ENCODE measurements at places on chromosomes 5 and 9.

DNA sequence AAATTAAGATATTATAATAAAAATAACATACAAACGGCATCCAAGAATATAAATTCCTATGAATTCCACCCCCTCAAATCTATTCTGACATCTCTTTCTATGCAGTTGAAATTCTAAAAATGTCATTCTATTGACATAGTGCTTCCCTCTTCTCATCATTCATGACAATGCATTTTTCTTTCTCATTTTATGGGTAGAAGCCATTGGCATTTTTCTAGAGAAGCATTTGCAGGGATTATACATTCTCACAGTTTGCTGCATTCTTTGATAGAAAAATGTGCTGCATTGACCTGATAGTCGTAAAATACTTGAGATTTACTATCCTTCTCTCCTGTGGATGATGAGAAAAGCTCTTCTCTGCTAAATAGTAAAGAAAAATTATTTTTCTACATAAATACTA lies 760.9 kb upstream of the ACO1 start:
- DNase-seq = no peak

- peak; percentile 26 for DNase-seq
Measured at GRCh38 chr5:171207256-171207847, 101.7 kb upstream of the TLX3 start.

DNA sequence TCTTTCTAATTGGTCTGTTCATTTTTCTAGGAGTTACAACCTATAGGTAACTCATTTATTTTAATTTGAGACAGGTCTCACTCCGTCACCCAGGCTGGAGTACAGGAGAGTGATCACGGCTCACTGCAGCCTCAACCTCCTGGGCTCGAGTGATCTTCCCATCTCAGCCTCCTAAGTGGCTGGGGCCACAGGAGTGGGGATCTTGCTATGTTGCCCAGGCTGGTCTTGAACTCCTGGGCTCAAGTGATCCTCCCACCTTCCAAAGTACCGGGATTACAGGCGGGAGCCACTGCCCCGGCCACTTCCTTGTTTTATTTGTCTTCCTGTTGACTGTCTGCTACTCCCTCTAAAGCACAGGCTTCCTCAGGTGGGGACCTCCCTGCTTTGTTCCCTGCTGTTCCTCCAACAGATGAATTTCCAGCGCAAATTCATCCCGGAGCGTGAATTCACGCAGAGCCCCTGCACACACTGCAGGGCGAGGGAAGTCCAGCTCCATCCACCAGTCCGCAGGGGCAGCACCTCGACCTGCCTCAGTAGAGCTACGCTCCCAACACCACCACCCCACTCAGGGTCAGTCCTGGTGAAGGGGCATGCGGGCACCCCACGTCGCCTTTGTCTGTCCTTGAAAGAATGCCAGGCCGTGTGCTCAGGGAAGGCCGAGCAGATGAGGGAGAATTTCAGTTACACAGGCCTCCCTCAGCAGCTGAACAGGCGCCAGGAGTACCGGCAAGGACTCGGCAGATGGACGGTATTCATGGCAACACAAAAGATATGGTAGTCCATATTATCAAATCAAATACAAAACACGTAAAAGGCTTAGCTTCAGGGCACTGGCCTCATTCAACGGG lies 6.3 kb downstream of the QSOX2 start:
- DNase-seq = no peak

DNA sequence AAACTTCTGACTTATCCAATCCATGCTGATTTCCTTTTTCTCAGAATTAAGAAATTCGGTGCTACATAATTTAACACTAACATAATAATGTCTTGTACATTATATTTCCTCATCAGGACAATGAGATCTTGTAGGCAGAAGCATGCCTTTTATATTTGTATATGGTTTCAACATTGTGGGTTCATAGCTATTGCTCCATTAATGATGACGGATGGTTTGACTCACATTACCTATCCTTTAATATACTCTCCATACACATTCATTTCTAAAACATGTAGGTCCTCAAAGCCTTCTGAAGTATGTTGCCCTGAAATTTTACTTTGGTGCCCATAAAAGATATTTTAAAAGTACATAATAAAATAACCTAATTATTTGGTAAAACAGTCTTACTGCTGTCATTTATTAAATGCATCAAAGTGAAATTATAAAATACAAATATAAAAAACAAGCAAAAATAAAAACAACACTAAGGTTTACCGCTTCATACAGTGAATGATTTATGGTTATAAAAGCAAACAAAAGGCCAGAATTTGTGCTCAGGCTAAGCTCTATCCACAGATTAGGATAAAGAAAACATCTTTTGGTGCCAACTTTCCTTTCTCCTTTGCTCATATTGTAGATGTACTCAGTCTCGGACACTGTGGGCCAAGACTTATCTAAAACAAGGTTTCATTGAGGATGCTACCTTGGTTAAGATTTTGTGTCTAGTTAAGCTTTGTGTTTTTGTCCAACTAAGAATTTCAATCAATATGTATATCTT lies 61.2 kb upstream of the GCNT4 start:
- no peak for DNase-seq

DNA sequence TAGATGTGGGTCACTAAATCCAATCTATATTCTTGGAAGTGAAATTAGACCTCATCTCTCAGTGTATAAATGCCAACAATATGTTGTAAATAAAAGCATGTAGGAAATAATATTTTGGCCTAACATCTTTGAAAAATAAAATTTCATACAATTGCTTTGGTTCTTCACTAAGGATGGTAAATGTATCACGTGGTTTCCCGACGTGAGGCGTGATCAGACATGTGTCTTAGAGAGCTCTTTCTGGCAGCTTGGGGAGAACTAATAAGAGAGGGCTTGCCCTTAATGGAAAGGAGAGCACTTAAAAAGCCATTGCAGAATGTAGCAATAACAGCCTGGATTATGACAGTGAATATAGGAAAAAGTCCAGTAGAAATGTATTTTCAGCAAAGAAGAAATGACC lies 602.6 kb downstream of the CDH12 start:
- no peak for DNase-seq

- no peak for DNase-seq
Measured at GRCh38 chr9:131630205-131630831, 85.0 kb downstream of the PRRT1B start.

GRCh38 chr9:114856215-114856941 lies 50.5 kb upstream of the TNFSF15 start:
- no peak for DNase-seq

Measured in BE2C (cell line).